ENCODE measurements at places on chromosomes 12 and 14. TPM values are rescaled to one million over a fixed set of nuclear protein-coding genes. Genes with fewer than 3 reads are reported as not detected.

The GNB3 gene
- total RNA-seq = 0.44 TPM

The FGF6 gene
- not detected for total RNA-seq

The KLRB1 gene
- total RNA-seq = 2.7 TPM

The GPRC5D gene
- total RNA-seq = not detected

The FLVCR2 gene
- total RNA-seq = 24.9 TPM

The ZBTB39 gene
- total RNA-seq = 6.1 TPM

The LRFN5 gene
- 0.30 TPM for total RNA-seq

The IFNG-AS1 gene
- total RNA-seq = not detected

The SYCP3 gene
- total RNA-seq = not detected

The DLGAP5 gene
- 1.6 TPM for total RNA-seq

The PIANP gene
- total RNA-seq = 0.39 TPM

GRCh38 chr14:100844846-100845245, 18.9 kb downstream of the MEG3 start:
- peak; percentile 32 for DNase-seq

GRCh38 chr14:61474015-61474414, 152.6 kb downstream of the PRKCH start:
- no peak for DNase-seq

DNA sequence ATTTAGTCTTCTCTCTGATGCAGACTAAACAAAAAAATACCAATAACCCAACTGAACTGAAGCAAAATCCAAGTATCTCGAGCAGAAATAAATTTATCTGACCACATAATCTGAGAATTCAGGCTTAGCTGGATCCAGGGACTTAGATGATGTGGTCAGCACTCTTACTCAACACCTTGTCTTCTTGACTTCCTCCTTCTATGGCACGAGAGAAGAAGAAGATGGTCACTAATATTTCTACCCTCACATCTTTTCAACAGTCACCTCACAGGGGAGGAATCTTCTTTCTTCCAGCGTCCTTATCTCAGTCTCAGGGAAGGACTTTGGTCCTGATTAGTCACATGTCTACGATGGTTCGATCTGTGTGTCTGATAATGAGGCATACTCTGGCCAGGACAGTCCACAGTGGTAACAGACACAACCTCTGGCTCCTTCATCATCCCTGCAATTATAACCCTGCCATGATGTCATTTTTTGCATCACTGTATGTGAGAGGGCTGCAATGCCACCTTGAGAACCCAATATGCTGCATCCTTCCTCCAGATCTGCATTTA, 15.8 kb downstream of the RGS6 start:
- DNase-seq = no peak

GRCh38 chr14:76194327-76194726, 42.6 kb downstream of the GPATCH2L start:
- DNase-seq = no peak

GRCh38 chr14:74913986-74914573, 9.0 kb downstream of the RPS6KL1 start:
- DNase-seq = peak; percentile 40

GRCh38 chr14:53153702-53154112, 584 bp upstream of the DDHD1 start:
- DNase-seq = no peak

- DNase-seq = no peak
Observed at GRCh38 chr12:39581592-39581991, 38.0 kb downstream of the ABCD2 start.

- DNase-seq = no peak
Observed at GRCh38 chr14:81276073-81277069, 55.6 kb upstream of the GTF2A1 start.

GRCh38 chr12:15205341-15206010, 15.7 kb downstream of the RERG start:
- no peak for DNase-seq

DNA sequence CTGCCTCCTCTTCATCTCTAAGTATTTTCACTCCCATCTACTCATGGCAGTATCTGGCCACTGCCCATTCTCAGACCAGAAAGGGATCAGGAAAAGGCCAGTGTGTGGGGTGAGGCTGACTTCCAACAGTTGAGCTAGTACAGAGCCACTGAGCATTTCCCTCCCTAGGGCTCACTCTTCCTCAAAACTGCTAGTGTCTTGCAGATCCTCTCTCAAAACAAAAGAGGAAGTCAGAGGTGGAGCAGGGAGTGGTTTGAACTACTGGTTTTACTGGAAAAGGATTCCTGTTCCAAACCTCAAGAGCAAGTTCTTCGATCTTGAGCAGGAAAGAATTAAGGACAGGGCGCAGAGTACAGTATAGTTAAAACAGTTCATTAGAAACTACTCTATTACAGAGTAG, 11.7 kb upstream of the RNASE10 start:
- DNase-seq = no peak

- no peak for DNase-seq
Observed at GRCh38 chr12:92446083-92446460, 256.7 kb upstream of the PLEKHG7 start.

DNA sequence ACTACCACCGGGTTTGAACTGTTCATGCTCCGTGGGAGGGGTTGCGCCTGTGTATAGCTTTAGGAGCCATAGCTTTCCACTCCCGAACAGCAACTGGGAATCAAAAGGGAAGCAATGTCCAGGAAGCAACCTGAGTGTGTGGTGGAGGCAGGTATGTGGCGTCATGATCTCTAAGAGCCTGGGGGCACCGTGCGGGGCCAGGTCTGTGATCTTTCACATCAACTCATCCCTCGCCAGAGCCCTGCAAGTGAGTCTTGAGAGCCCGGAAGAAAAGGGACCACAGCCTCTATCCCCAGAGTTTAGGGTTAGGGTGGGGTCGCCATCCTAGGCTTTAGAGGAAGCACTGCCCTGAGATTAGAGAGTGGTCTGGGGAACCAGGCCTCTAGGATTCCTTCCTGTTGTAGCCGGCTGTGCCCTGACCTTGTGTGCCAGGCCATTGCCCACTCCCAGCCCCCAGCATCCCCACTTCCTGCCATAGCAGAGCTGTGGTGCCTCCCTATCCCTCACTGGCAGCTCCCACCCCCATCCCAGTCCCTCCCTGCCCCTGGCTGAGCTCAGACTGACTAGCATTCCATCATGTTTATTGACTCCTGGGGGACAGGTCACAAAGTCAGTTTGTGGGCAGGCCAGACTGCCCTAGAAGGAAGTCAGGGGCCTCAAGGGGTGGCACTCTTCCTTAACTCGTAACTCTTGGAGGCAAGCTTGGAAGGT, 745 bp upstream of the ADCY4 start:
- no peak for DNase-seq

DNA sequence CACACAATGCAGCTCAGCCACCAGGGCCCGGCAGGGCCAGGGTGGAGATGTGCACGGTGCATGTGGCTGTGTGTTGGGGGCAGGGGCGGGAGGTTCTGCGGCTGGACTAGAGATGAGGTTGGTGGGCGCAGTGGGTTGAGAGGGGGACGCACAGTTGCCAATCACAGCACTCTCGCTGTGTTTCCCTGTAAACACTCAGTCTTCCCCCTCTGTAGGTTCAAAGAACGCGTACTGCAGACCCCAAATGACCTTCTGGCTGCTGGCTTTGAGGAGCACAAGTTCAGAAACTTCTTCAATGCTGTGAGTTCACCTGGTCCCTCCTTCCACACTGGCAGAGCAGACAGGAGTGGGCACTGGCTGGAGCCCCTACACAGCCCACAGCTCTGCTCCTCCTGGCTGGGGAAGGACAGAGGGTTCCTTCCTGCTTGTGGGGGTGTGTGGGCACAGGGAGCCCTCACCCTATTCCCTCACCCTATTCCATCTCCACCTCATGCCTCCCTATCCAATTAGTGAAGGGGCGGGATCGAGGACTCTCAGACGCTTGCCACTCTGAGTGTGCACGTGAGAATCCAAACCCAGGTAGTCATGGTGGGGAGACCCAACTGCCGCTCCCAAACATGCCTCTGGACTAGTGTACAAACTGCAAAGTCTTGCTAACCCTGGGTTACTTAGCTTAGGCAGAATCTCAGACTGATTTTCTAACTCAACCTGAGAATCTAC, 17.8 kb downstream of the OTUB2 start:
- DNase-seq = no peak

DNA sequence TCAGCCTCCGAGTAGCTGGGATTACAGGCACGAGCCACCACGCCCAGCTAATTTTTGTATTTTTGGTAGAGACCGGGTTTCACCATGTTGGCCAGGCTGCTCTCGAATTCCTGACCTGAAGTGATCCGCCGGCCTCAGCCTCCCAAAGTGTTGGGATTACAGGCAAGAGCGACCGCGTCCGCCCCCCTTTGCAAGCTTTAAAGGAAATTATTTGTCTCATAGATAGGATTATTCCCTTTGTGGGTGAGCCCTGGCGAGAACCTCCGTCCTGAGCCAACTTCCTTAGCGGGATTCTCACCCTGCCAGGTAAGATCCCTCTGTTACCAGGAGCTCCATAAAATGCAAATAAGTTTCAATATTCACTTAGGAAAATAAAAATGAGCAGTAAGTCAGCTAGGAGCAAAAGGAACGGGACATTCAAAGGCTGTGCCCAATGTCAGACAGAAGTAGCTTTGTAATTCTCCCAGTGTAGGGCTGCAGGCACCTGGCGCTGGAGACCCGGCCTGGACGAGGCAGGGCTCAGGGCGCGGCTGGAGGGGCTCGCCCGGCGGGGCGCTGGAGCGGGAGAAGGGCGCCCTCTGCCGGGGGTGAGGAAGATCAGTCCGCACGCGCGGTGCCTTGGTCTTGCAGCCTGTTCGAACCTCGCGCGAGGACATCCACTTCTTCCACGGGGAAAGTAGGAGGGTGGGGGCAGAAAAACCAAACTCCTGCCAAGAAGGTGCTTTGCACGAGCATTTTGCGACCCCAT, 47.2 kb upstream of the PLXNC1 start:
- peak; percentile 86 for DNase-seq

- peak; percentile 20 for DNase-seq
Observed at GRCh38 chr12:20150835-20151422, 217.4 kb upstream of the PDE3A start.

- DNase-seq = no peak
Observed at GRCh38 chr12:109387425-109388166, 39.9 kb downstream of the MYO1H start.

GRCh38 chr12:79555028-79555925, 135.5 kb downstream of the PAWR start:
- DNase-seq = no peak

DNA sequence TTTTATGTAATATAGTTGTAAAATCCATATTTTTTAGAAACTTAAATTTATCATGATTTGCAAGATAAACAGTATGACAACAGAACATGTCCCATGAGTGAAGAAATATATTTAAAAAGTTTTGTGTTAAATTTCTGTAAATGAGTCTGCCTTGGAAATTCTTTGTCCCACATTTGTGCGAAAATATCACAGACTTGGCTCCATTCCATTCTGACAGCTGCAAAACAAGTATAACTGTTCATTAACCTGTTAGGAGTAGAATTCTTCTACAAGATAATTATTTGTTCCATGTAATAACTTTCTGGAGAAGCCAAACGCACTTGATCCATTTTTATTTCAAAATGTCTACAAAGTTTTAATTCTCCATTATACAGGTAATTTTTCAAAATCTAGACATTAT, 37.9 kb downstream of the MDM1 start:
- DNase-seq = no peak

DNA sequence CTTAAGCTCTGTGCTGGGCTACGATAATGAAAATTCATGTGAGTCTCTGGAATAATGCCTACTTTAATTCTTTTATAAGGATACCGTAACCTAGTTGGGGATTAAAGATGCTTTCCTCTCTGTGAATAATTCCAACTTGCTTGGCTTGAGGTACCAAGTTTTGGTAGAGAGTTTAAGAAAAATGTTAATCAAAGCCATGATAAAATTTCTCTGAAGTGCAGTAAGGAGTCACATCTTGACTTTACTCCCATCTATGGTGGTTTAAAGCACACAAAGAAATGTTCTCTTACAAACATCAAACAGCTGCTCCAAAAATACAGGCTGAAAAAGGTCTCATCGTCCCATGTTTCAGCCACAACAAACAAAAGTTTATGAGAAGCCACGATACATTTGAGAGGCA, 284.8 kb upstream of the TBX3 start:
- DNase-seq = no peak

GRCh38 chr14:93941293-93941910, 14.3 kb downstream of the FAM181A start:
- DNase-seq = no peak

- peak; percentile 45 for DNase-seq
Observed at GRCh38 chr12:34399631-34400410, 377.5 kb downstream of the ALG10 start.

DNA sequence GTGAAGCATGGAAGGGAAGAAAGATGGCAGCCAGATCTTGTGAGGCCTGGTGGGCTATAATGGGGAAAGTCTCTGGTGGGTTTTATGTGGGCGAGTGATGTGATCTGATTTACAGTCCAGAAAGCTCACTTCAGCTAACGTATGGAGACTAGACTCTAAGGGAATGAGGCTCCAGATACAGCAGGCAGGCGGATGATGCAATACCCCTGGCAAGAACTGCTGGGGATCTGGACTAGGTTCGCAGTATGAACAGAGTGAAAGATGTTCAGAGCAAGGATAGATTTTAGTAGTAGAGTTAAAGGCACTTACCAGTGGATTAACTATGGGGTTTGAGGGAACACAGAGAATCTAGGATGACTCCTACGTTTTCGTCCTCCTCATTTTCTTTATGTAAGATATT, 253.1 kb downstream of the ANO2 start:
- DNase-seq = no peak

- DNase-seq = no peak
Observed at GRCh38 chr14:48401321-48401720, 725.9 kb upstream of the MDGA2 start.

DNA sequence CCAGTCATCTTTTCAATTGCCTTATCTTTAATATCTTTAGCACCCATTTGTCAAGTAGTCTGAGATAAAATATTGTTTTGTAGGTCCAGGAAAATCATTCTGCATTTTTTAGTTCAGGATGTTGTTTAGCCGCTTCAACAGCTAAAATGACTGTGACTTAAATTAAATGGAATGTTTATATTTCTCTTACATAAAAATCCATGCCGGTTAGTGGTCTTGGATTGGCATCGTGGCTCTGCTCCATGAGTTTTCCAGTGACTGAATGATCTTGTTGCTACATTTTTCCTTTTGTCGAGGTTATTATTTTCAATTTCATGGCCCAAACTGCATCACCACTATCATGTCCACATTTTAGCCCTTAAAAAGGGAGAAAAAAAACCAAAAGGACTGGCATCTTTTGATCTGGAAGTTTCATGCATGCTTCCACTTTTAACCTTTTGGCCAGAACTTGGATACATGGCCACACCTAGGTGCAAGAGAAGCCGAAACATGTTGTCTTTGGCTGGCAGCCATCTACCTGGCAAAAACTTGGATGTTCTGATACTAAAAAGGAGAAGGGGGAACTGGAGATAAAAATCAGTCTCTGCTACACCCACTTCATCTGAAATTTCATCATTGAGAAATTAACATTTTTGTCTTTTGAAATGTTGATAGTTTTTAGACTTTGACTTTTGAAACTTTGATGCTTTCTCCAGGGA, 142.4 kb downstream of the OTOGL start:
- no peak for DNase-seq

- DNase-seq = peak; percentile 80
Observed at GRCh38 chr12:107320929-107321631, 227.7 kb upstream of the CRY1 start.

DNA sequence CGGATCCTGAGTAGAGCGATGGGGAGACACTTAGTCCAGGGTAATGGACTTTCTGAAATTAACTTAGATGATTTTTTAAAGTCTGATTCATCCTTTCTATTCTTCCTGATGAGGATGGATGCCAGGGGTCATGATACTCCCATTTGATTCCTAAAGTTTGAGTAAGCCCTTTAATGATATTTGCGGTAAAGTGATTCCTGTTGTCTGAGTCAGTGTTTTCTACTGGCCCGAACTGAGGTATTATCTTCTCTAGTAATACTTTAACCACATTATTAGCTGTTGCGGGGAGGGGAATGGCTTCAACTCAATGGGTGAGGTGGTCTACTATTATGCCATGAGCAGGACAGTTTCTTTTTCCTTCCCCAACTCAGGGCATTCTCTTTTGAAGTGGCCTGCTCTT, 111.6 kb downstream of the RIN3 start:
- DNase-seq = no peak

Measured in upper lobe of left lung (tissue), 6 donors.